ENCODE measurements at places on chromosomes 5 and 9.

GRCh38 chr5:171268700-171269620, 40.1 kb upstream of the TLX3 start:
- no peak for DNase-seq

DNA sequence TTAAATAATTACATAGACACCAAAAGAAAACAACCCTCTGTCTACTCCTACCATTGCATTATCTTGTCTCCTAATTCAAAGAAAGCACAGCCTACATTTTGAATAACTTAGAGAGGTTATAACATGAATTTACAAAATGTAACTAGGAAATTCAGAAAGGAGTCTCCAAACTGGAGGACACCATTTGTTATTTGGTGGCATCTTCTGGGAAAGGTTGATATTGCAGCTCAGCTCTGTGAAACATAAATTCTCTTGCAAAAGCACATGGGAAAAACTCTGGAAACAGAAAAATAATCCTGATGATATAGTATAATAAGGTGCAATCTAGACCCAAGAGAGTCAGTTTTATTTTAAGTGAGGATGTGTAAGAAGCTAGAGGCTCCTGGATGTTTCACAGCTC, 215.3 kb downstream of the MLLT3 start:
- DNase-seq, result no peak

DNA sequence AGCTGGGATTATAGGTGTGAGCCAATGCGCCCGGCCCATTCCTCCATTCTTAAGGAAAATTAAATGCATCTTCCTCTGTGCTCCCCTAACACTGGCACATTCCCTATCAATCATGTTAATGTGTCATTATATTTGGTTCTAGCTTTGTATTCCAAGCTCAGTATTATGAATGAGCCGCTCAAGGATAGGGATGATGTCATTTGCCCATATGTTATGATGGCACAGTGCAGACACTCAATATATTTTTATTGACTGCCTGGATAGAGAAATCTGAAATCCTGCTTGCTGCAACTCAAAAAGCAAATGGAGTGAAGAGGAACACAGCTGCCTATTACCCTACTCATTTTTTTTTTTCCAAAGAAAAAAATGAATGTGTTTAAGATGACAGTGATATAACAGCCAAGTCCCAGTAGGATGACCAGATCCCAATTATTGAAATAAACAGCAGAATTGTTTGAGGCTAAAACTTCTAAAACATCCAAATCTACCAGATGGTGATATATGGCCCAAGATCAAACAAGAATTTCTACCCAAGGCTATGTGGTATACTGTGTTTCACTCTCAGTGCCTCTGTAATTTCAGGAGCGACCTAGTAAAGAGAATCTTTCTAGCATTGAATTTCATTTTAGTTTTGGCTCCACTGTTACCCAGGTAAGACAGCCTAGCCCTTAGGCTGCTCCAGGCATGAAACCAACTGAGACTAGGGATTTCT, 16.3 kb downstream of the SUSD1 start:
- DNase-seq, result no peak

DNA sequence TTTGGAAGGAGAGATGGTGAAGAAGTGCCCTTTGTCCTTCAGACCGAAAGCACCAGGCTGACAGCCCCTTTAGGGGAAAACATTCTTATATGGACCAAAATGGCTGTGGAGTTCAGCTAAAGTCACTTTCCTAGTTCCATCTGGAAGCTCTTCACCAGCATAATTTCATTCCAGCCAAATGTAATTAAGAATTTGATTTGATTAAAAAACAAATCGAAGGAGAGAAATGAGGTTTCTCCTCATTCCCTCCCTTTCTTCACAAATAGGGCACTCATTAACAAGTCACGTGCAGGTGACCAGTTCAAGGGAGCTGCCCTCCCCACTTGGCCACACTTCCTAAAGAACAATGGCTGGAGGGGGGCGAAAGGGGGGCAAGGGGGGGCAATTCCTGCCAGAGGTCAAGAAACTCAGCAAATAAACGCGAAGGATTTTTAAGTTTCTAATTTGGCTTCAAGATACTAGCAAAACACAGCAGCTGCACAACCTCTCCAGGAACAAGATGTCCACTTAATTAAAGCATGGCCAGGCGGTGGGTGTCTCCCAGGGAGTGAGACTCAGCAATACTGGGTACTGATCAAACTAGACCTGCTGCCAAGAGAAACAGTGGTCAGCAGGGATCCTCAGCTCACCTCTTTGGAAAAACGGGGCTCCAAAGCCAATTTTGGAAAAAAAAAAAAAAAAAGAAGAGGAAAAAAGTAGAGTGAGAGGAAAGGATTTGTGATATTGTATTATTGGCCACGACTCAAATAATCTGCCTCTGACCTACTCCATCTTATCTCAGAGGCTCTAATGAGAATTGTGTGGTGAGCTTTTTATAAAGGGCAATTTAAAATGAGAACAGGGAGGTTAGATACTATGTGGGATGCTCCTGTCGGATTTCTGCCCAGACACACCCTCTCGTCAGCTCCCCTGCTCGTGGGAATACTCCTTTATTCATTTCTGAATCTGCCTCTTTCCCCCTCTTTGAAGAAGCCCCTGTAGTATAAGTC, 254.3 kb downstream of the ZSWIM6 start:
- no peak for DNase-seq

- DNase-seq, result peak; percentile 9
These were observed 5.9 kb downstream of the FKBP15 start for GRCh38 chr9:113215132-113215531.

GRCh38 chr5:10288592-10289219, 19.0 kb downstream of the CMBL start:
- DNase-seq, result peak; percentile 30

DNA sequence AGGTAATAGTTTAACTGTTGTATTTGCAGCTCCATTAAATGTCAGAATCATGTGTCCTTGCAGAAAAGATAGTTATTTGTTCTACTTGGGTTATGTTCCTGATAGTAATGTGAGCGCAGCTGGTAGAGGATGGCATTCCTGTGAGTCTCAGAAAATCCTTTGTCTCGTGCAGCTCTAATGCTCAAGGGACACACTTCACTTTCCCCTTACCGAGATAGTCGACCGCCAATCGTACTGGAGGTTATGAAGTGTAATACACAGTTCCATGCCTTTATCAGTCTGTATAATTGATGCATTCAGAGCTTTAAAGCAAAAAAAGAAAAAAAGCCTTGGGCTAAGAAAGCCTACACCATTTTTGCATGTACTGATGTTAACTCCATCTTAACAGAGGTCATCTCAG, 60.2 kb upstream of the SRP19 start:
- no peak for DNase-seq

DNA sequence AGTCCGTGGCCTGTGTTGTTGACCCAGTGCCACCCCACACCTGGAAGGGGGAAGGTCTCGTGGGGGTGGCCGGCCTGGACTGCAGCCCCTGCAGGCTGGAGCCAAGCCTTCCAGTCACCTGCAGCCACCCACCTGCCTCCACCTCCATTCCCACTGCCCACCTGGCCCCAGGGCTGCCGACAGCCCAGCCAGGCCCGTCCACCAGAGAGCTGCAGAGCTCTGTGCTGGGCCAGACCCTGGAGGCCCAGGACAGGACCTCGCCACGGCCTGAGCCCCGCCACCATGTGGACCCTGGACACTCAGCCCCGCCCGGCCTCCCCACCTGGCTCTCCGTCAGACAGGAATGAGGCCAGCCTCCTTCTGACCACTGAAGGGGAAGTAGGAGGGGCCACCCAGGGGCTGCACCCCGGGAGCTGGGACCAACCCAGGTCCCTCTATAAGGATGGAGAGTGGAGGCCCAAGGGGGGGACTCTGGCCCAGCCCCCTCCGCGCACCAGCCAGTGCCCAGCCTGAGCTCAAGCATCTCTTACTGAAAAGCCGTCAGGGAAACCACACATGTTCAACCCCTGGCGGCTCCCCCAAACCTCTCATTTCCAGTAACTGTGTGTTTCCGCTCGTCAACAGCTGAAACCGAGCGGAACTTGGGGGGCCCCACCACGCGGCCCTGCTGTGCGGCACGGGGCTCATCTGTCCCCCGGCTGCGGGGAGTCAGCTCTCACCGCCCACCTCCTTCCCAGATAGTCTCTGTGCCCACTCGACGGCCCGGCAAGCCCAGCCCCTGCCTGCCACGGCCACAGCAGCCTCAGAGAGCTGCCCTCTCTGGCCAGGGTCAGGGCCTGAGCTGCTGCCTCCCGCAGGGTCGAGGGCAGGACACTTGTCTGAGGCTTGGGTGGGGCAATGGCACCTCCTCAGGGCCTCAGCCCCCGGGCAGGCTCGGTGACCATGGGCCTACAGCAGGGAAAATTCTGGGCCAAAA, 12.8 kb downstream of the NOTCH1 start:
- peak; percentile 78 for DNase-seq

- DNase-seq, result no peak
These were observed 62.0 kb downstream of the SLC27A6 start for GRCh38 chr5:129027260-129027659.

Data from activated CD4-positive, alpha-beta T cell treated with anti-CD3 and anti-CD28 coated beads, Interleukin-2, Interleukin-6, amounts not matched to agents 100 ng/mL and 50 ng/mL, durations not matched to agents 16 hours and 8 hours (primary cell).